Naive thymus-derived CD4-positive, alpha-beta T cell (primary cell): ENCODE measurements at places on chromosomes 7 and 10. TPM values are rescaled to one million over a fixed set of nuclear protein-coding genes. Genes with fewer than 3 reads are reported as not detected.

DNA sequence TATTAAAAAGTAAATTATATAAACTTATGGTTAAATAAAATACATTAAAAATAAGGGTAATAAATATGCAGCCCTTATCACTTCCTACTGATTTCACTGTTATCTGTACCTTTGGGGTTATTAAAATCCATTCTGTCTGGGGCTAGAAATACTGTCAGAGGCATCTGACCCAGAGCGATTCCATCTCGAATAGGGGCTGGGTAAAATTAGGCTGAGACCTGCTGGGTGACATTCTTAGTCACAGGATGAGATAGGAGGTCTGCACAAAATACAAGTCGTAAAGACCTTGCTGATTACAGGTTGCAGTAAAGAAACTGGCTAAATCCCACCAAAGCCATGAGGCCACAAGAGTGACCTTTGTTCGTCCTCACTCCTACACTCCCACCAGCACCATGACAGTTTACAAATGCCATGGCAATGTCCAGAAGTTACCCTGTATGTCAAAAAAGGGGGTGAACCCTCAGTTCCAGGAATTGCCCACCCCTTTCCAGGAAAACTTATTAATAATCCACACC lies 77.6 kb downstream of the COBL start:
- no peak for DNase-seq

AQP1 gene
- total RNA-seq: not detected

- no peak for DNase-seq
These were observed 6.9 kb downstream of the ARMC3 start for GRCh38 chr10:22934726-22935125.

DNA sequence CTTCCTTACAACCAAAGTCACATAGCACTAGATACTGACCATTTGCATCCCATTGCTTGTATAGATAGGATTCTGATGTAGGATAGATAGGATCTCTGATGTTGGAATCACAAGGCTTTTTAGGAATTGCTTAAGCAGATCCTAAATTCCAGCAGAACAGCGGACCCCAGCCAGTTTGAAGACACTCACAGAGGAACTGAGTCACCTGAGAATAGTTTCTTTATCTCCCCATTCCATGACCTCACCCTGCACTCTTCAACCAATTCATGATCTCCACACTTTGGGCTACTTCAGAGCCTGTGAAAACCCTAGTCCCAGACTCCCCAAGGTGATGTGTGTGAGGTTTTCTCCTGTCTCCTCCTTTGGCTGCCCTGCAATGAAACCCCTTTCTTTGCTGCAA lies 179.4 kb downstream of the CNTNAP2 start:
- no peak for DNase-seq

DNA sequence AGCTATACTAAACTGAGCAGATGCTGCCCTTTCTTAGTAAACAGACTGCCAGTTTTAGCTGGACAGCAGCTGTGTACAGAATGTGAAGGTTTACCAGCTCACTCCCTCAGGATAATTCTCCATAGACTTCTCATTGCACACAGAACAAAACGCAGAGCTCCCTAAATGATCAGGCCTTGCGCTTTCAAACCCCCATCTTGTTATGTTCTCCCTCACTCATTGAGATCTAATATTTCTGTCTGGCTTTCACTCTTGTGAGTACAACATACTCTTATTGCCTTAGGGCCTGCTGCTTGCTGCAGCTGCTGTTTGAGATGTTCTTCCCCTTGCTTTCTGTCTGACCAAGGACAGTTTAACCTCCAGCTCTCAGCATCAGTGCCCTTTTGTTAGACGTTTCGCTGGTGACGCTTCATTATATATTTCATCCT lies 17.3 kb downstream of the VWDE start:
- no peak for DNase-seq
